ENCODE measurements at places on chromosomes 2 and 18. TPM values are rescaled to one million over a fixed set of nuclear protein-coding genes. Genes with fewer than 3 reads are reported as not detected.

DNA sequence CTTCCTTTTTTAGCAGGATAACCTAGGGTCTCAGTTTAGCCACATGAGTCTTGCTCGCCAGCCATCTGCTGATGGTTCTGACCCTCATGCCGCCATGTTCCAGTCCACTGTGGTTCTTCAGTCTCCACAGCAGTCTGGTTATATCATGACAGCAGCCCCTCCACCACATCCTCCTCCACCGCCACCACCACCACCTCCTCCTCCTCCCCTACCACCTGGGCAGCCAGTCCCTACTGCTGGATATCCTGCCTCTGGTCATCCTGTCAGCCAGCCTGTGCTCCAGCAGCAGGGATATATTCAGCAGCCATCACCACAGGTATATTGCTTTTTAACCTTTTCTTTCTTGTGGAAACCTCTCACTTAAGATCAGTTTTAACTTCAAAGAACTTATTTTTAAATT lies 89.9 kb upstream of the UBXN4 start:
- no peak overlapping the region for H3K4me3 ChIP-seq
- no peaks in the 10 kb centered on the region for H3K4me1 ChIP-seq
- peaks cover 11% of the 10 kb centered on the region for H3K36me3 ChIP-seq

DNA sequence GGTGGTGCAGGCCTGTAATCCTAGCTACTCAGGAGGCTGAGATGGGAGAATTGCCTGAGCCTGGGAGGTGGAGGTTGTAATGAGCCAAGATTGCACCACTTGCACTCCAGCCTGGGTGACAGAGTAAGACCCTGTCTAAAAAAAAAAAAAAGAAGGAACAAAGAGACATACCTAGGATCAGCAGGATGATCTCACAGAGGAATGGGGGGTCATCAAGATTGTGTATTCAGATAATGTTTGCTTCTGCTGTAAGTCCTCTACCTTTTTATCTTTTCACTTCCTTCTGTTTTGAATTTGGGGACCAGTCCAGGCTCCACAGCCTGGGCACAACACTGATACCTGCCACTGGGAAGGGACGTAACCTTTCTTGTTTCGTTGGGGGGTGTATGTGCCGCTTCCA lies 53.2 kb downstream of the MAP4K4 start:
- H3K36me3 ChIP-seq, result no peaks in the 10 kb centered on the region
- H3K4me3 ChIP-seq, result no peak overlapping the region
- H3K27ac ChIP-seq, result no peak overlapping the region
- peaks cover 25% of the 10 kb centered on the region for H3K4me1 ChIP-seq
- no peak for DNase-seq
- H3K27me3 ChIP-seq, result no peaks in the 10 kb centered on the region

- H3K36me3 ChIP-seq, result no peaks in the 10 kb centered on the region
- no peak for DNase-seq
- no peak overlapping the region for H3K27ac ChIP-seq
- no peak overlapping the region for H3K4me3 ChIP-seq
- H3K27me3 ChIP-seq, result peaks cover 3% of the 10 kb centered on the region
- H3K4me1 ChIP-seq, result no peaks in the 10 kb centered on the region
Observed at GRCh38 chr18:50033004-50033403, 161.9 kb downstream of the MYO5B start.

- DNase-seq, result no peak
- no peaks in the 10 kb centered on the region for H3K27me3 ChIP-seq
- no peak overlapping the region for H3K27ac ChIP-seq
- no peaks in the 10 kb centered on the region for H3K36me3 ChIP-seq
Observed at GRCh38 chr2:207869784-207870778, 100.4 kb upstream of the FZD5 start.

GRB14 gene
- 2.9 TPM for total RNA-seq

ADAM23 gene
- total RNA-seq, result 4.1 TPM

MROH2A gene
- not detected for total RNA-seq
